ENCODE measurements at places on chromosomes 2 and 18.

DNA sequence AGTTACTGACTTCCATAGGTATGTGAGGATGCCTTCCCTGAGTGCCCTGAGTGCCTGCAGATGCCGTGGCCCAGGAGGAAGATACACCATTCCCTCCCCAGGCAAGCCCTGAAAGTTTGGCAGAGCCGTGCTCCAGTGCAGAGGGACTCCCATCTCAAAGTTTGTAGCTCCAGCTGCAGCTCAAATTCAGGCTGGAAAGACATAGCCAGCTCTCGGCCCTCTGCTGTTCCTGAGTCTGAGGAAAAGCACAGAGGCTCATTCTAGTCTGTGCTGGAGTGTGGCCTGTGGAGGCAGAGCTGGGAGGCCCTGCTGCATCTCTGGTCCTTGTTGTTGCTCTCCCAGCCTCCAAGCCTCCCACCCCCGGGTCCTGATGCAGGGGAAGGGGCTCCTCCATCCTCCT lies 15.9 kb upstream of the TPO start:
- no peak for DNase-seq

DNA sequence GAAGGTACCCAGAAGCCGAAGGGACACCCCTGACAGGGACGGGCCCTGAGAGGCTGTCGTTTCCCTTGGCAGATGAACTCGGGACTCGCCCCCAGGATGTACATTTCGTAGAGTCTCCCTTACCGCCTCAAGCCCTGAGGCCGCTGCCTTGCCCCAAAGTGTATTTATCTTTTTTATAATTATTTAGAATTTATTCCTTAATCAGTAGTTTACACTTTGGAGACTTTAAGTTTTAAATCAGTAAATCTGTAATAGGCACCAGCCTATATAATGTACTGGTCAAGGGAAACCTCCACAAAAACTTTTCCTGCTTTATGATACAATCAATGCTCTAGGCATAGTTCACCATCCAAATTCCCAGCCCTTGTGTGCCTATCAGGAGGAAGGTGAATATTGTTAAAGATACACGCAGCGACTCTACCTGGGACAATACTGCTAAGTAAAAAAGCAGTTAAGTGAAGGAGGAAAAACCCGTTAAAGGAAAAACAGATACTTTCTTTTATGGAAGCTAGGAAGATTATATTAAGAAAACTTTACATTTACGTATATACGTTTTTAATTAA lies 848 bp downstream of the VRK2 start:
- DNase-seq: no peak

GRCh38 chr2:216696751-216697560 lies 1.6 kb upstream of the IGFBP5 start:
- DNase-seq: peak; percentile 59

GRCh38 chr2:212227755-212228154 lies 310.8 kb downstream of the ERBB4 start:
- peak; percentile 32 for DNase-seq

- DNase-seq: no peak
Observed at GRCh38 chr2:182406221-182406620, 20.6 kb downstream of the PDE1A start.
